ENCODE measurements at places on chromosomes 12 and 14.

- DNase-seq = peak; percentile 52
Observed at GRCh38 chr12:80857311-80857710, 80.4 kb downstream of the LIN7A start.

- peak; percentile 78 for DNase-seq
Observed at GRCh38 chr12:95182868-95183415, 34.3 kb downstream of the FGD6 start.

- peak; percentile 80 for DNase-seq
Observed at GRCh38 chr12:52213564-52214420, 19.3 kb upstream of the KRT7 start.

GRCh38 chr14:80570930-80571298 lies 359.6 kb upstream of the DIO2 start:
- DNase-seq = no peak

GRCh38 chr14:32339188-32339587 lies 10.1 kb downstream of the AKAP6 start:
- no peak for DNase-seq

DNA sequence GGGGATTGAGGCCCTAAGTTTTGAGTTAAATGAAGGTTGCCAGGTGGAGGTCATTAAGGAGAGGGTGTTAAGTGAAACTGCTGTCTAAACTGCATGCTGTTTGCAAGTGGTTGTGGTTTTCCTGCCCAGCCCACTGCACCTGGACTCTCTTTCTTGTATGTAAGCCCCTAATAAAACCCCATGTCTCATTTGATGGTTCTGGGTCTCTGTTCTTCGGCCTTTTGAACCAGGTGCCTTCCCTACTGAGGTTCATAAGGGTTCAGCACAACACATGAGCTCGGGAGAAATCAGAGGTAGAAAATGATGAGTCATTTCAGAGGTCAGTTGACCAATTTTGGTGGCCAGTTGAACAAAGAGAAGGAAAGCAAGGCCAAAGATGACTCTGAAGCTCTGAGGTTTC lies 382.5 kb downstream of the RPS29 start:
- DNase-seq = no peak

- no peak for DNase-seq
Observed at GRCh38 chr12:83057436-83057835, 370.7 kb downstream of the TMTC2 start.

DNA sequence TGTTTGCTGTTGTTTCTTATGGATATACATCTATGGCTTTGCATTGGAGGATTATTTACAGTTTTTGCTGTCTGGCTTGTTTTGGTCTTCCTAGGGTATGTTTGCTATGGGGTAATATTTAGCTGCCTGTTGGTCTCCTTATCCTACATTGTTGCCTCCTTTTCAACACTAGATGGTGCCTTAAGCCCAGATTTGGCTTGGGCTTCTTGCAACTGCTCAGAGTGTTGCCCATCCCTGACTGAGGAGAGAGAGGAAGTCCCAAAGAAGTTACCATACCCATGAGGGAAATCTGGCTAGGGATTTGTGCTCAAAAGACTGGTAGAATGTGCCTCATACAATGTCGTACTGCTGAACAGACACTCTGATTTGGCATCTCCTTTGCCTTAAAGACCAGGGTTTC lies 94.6 kb upstream of the MUCL1 start:
- peak; percentile 28 for DNase-seq

GRCh38 chr14:58073516-58073915 lies 78.5 kb downstream of the ARMH4 start:
- no peak for DNase-seq

DNA sequence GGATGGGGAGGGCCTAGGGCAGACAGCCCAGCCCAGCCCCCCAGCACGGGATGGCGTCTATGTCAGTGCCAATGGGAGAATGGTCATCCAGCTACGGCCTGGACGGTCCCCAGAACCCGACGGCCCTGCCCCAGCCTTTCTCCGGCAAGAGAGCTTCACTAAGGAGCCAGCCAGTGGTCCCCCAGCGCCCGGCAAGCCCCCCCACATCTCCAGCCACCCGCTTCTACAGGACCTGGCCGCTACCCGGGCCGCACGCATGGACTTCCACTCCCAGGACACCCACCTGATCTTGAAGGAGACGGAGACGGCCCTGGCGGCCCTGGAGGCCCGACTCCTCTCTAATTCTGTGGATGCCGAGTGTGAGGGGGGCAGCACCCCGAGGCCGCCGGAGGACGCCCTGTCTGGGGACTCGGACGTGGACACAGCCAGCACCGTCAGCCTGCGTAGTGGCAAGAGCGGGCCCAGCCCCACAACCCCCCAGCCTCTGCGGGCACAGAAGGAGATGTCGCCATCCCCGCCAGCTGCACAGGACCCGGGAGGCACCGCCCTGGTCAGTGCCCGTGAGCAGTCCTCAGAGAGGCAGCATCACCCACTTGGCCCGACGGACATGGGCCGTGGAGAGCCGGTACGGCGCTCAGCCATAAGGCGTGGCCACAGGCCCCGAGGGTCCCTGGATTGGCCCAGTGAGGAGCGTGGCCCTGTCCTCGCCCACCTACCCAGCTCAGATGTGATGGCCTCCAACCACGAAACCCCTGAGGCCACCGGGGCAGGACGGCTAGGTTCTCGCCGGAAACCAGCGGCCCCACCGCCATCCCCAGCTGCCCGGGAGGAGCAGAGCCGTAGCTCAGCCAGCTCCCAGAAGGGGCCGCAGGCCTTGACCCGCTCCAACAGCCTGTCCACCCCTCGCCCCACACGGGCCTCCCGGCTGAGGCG lies 21.9 kb downstream of the CEP170B start:
- DNase-seq = no peak

DNA sequence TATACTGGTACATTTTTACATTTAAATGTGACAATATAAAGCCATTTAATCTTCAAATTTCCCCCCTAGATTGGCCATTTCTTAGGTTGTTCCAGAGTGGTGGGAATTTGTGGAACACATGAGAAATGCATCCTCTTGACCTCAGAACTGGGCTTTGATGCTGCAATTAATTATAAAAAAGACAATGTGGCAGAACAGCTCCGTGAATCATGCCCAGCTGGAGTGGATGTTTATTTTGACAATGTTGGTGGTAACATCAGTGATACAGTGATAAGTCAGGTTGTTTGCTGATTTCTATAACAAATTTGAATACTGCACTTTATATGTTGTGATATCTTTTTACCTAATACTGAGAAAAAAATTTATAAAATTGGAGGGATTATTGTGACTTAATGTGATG lies 7.6 kb upstream of the ZNF410 start:
- peak; percentile 41 for DNase-seq

- DNase-seq = no peak
Observed at GRCh38 chr12:119687406-119687805, 19.5 kb downstream of the PRKAB1 start.

DNA sequence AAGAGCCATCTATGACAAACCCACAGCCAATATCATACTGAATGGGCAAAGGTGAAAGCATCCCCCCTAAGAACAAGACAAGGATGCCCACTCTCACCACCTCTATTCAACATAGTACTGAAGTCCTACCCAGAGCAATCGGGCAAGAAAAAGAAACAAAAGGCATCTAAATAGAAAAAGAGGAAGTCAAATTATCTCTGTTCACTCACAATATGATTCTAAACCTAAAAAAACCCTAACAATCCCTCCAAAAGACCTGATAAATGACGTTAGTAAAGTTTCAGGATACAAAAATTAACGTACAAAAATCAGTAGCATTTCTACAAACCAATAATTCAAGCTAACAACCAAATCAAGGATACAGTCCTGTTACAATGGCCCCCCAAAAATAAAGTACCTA lies 26.9 kb downstream of the MDM1 start:
- DNase-seq = no peak

- DNase-seq = no peak
Observed at GRCh38 chr12:47745485-47746041, 13.1 kb downstream of the RAPGEF3 start.

GRCh38 chr12:32098112-32098511 lies 8.5 kb upstream of the BICD1 start:
- no peak for DNase-seq

DNA sequence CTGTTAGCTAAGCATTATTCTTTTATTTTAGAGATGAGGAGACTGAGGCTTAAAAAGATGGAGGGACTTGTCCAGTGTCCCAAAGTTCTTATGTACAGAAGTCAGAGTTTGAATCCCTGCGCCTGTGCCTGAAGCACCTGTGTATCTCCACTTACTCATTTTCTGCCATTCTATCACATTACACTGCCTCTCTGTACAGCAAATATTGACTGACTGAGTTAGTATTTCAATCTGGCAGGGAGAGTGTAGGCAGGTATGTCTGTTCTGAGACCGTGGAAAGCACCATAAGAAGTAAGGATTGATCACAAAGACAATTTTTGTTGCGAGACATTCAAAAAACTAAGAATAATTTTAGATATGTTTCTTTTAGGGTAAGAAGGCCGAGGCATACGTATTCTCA lies 162.7 kb downstream of the KITLG start:
- no peak for DNase-seq

DNA sequence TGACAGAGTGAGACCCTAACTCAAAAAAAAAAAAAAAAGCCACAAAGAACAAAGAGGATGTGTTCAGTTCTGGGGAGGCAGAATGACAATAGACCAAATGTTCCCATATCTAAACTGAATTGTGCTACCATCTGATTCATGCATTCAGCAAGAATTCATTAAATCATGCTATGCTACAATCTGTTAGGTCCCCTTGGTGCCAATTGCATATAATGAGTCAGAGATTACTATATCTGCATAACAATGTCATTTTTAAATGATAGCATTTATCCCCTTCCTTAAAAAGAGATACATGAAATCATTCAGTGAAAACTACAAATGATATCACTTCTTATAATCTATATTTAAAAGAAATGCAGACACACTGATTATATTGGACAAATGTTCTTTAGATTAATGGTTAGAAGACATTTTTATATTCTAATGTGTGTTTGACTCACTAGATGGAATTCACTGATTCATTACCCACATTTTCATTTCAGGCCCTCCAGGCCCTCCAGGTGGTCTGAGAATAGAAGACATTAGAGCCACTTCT lies 207.6 kb upstream of the PDZRN4 start:
- DNase-seq = no peak

DNA sequence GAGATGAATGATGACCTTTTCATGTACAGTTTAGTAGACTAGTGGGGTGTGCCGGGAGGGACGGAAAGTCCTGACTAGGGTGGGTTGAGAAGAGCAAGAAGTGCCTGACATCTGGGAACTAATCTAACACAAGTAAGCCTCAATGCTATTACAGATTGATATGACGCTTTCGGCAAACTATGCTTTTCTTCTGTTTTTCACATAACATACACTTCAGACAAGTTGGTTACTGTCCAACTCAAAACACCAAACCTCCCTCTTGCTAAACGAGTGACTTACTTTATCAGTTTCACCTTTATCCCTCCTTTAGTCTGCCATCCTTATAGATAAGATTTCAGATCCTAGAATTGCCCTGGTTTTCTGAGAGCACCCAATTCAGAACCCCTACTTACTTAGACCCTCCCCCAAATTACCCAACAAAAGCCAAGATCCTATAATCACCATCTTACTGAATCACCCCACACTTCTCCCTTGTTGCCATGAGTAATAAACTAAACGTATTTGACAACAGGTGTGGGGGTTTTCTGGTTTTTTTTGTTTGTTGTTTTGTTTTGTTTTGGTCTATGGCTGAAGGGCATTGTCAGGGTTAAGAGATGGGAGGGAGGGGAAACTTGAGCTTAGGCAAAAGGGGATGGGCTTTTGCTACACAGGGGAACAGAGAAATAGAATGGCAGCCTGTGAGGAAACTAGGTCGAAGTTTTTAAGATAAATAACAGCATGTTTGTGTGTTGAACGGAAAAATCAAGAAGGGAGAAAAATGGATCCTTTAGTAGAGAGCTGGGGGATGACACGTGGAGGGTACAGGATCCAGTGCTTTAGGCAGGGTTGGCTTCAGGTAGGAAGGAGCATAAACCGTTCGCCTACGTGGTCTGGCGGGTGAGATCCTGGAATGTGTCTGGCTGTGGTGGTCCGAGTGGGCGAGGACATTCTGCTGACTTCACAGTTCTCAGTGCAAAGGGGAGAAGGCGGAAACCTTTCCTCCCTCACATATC lies 6.1 kb upstream of the PSMA3 start:
- DNase-seq = peak; percentile 23

- DNase-seq = peak; percentile 59
Observed at GRCh38 chr12:124993626-124994436, at the start of gene BRI3BP. BRI3BP (plus strand) TSS chr12:124993645; CDS start chr12:124993791, 146 bp downstream.

DNA sequence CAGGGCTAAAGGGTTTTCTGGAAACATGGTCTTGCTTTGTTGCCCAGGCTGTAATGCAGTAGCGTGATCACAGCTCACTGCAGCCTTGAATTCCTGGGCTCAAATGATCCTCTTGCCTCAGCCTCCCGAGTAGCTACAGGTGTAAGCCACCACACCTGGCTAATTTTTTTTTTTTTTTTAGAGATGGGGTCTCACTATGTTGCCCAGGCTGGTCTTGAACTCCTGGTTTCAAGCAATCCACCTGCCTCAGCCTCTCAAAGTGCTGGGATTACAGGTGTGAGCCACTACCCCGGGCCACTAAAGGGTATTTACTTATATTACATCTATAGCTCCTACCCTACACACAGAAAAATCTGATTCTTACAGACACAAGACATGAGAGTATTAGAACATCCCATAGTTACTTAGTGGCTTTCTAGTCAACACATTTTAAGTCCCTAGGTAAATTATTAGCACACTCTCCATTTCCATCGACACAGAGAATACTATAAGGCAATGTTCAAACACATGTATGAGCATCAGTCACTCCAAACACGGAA lies 6.2 kb upstream of the DCAF11 start:
- DNase-seq = no peak

- no peak for DNase-seq
Observed at GRCh38 chr14:63928744-63929174, 76.0 kb downstream of the SYNE2 start.

GRCh38 chr14:76405627-76406026 lies 29.7 kb downstream of the ESRRB start:
- DNase-seq = no peak

GRCh38 chr12:82481954-82482353 lies 123.6 kb downstream of the METTL25 start:
- no peak for DNase-seq

GRCh38 chr14:24430143-24430681 lies 458 bp downstream of the KHNYN start:
- peak; percentile 86 for DNase-seq

DNA sequence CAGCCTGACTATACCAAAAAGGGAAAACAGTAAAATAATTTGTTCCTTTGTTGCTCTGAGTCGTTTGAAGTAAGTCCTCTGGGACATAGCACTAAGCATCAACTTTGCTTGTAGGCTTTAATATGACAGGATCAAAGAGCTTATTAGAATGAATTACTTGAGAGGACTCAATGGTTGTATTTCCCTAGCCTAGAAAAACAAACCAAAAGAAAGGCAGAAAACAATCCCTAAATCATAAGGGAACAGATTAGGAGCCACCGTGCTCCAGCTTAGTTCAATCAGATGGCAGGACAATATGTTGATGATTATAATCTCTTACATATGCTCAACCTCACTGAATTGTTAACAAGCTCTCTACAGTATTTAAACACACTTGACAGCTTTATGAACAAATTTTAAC lies 988.4 kb downstream of the FLRT2 start:
- no peak for DNase-seq

- no peak for DNase-seq
Observed at GRCh38 chr14:97523936-97524335, 726.8 kb downstream of the VRK1 start.

- DNase-seq = no peak
Observed at GRCh38 chr14:44771496-44771895, 190.3 kb downstream of the KLHL28 start.

- DNase-seq = no peak
Observed at GRCh38 chr12:104546575-104546974, 89.8 kb downstream of the CHST11 start.

GRCh38 chr12:27710592-27711316 lies at the start of gene MRPS35:
MRPS35 (plus strand) TSS chr12:27710832; CDS start chr12:27710844, 12 bp downstream.
- peak; percentile 89 for DNase-seq

Data from EL (cell line).